Stomach (tissue), 19 donors: ENCODE measurements at places on chromosomes 6 and 20. TPM values are rescaled to one million over a fixed set of nuclear protein-coding genes. Genes with fewer than 3 reads are reported as not detected.

DEFB129 gene
- not detected for total RNA-seq

LY6G5B gene
- not detected for total RNA-seq

SYNDIG1 gene
- 0.29 TPM for total RNA-seq

DNA sequence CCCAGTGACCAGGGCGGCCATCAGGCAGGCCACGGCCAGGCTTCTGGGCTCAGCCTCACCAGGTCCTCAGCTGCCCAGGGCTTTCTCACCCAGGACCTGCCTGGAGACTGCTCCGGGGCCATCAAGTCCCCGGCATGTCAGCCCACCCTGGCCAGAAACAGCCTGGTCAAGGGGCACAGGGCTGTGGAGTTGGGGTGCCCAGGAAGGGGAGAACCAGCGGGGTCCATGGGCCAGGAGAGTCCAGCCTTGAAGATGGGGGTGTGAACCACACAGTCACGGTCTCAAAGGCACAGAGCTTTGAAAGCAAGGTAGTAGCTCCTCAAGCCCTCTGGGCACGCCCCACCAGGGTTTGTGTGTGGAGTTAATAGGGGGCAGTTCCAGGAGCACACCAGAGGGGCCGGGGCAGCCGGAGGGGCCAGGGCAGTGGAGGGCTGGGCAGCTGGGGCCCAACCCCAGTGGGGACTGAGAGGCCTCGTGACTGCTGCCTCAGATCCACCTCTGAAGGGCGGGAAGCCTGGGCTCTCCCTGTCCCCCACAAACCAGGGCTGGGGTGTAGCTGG is 48.0 kb upstream of the BHLHE23 start:
- no peak for DNase-seq

- no peak for DNase-seq
Observed at GRCh38 chr6:117545161-117545595, 57.1 kb downstream of the GOPC start.

- peak; percentile 63 for DNase-seq
Observed at GRCh38 chr20:10747019-10747418, 73.2 kb upstream of the JAG1 start.

DNA sequence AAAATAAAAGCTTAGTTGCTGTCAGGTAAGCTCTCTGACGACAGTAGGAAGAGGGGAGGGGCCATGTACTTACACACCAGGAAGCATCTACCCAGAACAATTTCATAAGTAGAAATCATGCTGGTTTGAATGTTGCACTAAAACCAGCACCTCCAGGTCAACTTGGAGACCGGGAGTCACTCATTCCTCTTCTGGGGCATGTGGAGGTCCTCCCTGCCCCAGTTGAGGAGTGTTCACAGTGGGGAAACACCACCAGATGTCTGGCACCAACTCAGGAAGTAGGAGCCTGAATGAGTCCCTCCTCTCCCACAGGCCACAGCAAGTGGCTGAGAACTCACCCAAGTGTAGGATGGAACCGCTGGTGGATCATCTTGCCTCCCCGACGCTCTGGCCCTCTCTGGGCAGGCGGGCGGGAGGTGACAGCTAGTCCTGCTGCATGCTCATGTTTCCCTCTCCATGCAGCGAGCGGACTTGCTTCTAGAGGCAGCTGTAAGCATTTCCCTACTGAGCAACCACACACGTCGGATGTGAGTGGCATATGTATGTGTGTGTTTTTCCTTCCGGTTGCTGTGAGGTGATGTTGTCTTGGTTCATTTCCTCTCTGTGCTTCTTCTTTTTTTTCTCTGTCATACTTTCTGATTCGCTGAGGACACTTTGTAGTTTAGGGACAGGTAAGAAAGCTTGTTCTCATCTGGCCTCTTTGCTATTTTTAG is 149.5 kb upstream of the NEDD9 start:
- peak; percentile 43 for DNase-seq

- no peak for DNase-seq
Observed at GRCh38 chr20:56391037-56391436, 978 bp downstream of the AURKA start.

DNA sequence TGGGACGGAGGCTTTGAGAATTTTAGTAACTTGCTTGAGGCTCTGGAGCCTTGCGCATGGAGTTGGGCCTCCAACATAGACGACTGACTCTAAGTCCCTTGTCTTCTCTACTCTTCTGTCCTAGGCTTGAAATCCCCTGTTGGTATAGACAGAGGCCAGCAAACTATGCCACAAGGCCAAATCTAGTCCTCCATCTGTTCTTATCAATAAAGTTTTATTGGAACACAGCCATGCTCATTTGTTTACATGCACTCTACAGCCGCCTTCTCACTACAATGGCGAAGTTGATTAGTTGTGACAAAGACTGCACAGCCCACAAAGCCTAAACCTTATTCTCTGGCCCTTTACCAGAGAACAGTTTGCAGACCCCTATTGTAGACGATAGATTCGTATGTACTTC is 174.1 kb upstream of the ZFP64 start:
- DNase-seq = no peak

DNA sequence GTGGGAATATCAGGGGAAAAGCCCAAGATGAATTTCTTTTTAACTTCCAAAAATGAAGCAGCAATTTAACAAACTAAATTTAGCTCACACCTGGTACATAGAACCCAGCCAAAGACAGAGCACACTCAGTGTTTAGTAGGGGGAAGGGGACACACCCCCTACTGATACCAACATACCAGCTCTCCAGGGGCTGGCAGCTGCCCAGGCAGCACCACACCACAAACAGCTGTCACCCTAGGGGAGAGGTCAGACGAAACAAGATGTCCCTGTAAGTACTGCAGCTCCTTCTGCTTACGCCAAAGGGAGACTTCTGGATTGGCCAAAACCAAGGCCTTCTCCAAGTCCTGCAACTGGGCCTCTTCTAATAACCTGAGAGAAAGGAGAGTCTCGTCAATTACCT is 26.0 kb downstream of the MDN1 start:
- DNase-seq = no peak

GRCh38 chr20:45813006-45813340 is 529 bp downstream of the UBE2C start:
- no peak for DNase-seq

DNA sequence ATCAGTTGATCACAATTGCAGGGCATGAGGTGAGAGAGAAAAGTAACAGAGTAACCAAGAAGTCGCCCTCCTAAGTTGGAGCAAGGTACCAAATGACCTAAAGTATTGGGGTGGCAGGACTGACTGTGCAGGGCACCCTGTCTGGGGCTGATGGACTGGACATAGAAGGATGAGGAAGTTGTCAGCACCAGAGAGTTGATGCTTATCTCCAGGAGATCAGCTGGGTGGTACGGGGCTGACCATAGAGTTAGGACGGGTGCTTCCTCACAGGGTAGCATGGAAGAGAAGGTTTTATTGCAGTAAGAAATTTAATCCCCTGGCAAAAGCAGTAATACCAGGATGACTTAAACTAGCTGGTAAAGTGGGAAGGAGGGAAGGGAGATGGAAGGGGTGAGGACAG is 66.7 kb downstream of the TMEM170B start:
- DNase-seq = no peak

- no peak for DNase-seq
Observed at GRCh38 chr6:68194846-68195478, 440.1 kb upstream of the ADGRB3 start.
